Stimulated activated CD4-positive, alpha-beta T cell treated with anti-CD3 and anti-CD28 coated beads, Interleukin-4, amount 100 ng/mL, for 4 hours (primary cell): ENCODE measurements at places on chromosomes 2 and 18.

- no peak for DNase-seq
Measured at GRCh38 chr2:240146141-240146561, 5.7 kb upstream of the OTOS start.

GRCh38 chr2:199882667-199883066 is 28.4 kb upstream of the C2orf69 start:
- no peak for DNase-seq

DNA sequence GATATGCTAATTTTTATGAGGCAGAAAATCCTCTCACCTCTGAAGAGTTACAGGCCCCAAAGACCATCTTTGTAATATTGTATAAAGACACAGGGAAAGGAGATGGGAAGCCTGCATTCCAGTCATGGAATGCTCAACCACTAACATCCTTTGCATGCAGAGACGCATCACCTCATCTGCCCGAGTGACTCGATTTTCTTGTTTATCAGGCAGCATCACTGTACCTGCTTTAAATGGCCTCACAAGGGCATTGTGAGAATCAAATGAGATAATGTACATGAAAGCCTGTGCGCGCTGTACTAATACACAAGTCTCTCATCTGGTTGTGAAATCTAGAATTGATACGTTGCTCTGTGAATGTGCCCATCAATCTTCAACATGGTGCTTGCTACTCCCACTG is 10.2 kb upstream of the TMEM247 start:
- no peak for DNase-seq

DNA sequence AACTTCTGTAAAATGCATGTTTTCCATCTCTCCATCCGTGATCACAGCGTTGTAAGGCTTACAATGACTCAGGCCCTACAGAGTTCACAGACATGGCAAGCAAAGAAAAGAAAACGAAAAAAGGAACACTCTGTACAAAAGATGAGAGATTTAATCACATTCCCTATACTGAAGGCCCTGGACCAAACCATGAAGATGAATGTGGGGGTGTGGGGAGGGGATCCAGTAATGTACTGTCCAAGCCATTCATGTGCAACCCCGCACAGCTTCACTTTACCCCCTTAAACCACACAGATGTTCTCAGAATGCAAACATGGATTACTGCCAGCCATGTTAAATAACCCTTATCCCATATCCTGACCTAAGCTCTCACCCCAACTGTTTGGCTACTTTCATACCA is 391.1 kb downstream of the NCKAP5 start:
- no peak for DNase-seq

- no peak for DNase-seq
Measured at GRCh38 chr18:8717011-8717770, 11.8 kb downstream of the MTCL1 start.

- no peak for DNase-seq
Measured at GRCh38 chr2:70536517-70537055, 17.0 kb downstream of the TGFA start.

GRCh38 chr2:223264541-223265193 is 212.7 kb downstream of the KCNE4 start:
- no peak for DNase-seq

- DNase-seq: no peak
Measured at GRCh38 chr2:45436456-45436855, 174.6 kb downstream of the SRBD1 start.

DNA sequence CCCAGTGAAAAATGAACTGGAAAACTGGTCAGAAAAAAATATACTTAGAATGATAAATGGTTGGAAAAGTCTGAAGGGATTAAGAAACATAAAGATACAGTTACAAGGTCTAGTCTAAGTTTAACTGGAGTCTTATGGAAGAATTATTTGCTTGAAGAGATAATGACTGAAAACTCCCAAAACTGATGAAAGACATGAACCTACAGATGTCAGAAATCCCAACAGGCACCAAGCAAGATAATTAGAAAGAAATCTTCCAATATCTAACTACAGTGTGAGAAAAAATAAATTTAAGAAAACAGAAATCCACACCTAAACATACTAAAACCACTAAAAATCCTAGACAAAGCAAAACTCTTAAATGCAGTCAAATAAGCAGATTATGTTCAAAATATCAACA is 19.4 kb downstream of the SS18 start:
- DNase-seq: no peak

DNA sequence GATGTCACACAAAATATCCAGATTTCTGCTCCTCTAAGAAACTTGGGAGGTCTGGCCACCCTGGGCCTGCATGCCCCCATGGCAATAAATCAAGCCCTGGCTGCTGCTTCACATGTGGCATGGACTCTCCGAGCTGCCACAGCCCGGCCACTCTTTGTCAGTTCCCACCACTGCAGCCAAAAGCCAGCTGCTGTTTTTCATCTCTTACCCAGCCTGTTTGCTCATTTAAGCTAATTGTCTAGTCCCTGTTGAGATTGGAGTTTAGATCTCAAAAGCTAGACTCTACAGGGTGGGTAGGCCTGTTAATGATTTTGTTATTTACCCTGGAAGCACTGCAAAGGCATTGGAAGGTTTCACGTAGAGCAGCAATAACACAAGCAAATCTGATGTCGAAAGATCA is 20.9 kb upstream of the ANXA4 start:
- DNase-seq: no peak

- no peak for DNase-seq
Measured at GRCh38 chr18:45050712-45051601, 370.3 kb downstream of the SETBP1 start.

DNA sequence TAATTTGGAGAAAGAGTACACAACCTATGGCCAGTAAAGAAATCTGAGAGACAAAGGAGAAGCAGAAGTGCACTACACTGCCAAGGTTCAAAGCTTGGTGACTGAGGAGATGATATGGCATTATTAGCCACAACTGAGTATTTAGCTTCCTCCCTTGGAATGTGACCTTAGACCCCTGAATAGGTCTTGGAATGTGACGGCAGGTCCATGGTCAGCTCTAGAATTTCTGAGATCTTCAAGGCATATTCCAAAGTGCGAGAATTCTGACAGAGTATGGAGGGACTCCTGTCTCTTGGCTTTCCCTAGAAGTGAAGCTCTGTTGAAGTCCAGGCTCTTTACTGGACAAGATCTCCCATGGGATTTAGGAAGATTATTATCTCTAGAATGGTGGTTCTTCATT is 130.0 kb upstream of the FN1 start:
- no peak for DNase-seq

- peak; percentile 75 for DNase-seq
Measured at GRCh38 chr2:237674731-237675276, 47.4 kb downstream of the LRRFIP1 start.

GRCh38 chr2:71465356-71465755 is 12.0 kb downstream of the DYSF start:
- DNase-seq: no peak

DNA sequence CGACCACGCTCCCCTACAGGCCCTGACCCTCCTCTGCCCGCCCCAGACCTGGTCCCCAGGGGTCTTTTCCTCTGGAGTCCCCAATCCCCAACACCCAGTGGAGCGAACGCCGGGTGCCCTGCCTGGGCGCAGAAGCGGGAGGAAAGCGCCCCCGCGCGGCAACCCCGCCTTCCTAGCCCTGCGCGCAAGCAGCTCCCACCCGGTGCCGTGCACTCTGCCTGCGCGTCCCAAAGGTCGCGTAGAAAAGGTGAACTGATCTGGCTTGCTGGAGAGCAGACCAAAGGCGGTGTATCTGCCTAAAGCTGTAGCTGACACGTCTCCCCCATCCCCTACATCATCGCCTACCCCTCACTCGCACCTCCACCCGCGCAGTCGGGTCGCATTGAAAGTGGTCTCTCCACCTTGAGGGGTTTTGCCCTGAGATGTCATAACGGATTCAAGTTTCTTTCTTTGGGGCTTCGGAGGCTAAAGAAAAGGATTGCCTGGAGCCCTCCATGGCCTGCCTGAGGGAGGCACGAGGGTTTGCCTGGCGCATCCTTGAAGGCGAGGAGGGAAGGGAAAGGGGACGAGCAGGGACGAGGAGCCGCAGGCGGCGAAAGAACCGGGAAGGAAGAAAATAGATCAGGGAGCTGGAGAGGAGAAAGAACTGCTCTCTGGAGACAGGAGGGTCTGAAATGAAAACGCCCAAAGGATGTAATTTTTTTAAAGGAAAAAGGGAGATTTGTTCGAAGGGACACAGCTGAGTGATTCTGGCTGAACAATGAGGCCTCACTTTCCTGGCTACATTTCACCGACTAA is 5.8 kb downstream of the GAD1 start:
- peak; percentile 28 for DNase-seq

- DNase-seq: no peak
Measured at GRCh38 chr2:158130832-158131473, 29.3 kb downstream of the UPP2 start.

DNA sequence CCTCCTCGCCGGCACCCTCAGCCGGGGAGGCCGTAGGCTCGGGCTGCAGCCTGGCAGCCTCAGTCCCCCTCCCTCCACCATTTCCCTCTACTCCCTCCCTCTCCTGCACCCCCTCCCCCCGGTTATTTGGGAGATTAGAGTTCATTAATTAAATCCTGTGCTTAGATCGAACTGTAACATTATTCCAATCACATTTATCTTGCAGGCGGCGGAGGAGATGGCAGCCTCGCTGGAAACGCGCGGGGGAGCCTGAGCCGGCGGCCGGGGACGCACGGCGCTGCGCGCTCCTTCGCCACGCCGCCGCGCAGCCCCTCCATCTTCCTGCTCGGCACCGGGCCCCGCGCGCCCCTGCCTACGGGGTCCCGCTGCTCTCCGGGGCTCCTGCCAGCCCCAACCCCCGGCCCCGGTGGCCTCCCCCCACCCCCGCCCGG is at the start of gene ST8SIA3:
ST8SIA3 (plus strand) TSS at position 287 of the 431 bp plus-strand sequence. CDS start 290 bp downstream, outside the sequence.
- no peak for DNase-seq

- DNase-seq: no peak
Measured at GRCh38 chr2:127404466-127405254, 13.6 kb upstream of the PROC start.
